Tongue (tissue), 3 donors: ENCODE measurements at places on chromosomes 2 and 18.

- no peak for DNase-seq
Observed at GRCh38 chr2:215967590-215968378, 45.6 kb downstream of the MREG start.

DNA sequence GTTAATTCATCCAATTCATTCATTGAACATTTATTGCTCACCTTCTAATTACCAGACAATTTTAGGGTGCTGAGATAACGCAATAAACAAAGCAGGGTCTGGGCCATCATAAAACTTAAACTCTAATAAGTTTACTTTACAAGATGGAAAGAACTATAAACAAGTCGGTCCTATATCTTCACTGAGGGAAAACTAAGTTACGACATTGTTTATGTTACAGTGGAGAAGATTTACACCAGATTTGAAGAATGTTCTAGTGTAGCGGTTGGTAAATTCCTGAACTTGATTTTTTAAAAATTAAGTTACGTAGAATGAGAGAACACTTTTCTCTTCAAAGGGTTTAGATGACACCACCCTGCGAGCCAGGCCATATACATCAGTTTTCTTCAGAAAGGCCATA is 20.7 kb upstream of the FRZB start:
- DNase-seq, result no peak

DNA sequence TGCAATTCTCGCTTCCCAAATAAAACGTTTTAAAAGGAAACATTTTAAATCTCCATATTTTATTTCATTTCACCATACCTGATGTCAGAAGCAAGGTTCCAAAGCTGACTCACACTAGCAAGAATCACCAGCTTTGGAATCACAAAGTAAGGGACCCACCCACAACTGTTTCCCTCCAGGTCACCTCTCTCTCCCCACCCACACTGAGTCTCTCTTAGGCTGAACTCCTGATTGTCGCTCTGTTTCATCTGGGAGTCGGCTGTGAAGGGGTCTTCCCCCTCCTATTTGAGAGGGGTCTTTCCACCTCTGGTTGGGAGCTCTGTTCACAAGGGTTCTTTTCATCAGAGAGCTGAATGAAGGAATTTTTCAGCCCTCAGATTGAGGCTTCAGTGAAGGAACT is 128.1 kb downstream of the L3MBTL4 start:
- no peak for DNase-seq

- no peak for DNase-seq
Observed at GRCh38 chr2:16911746-16912145, 246.1 kb upstream of the CYRIA start.

DNA sequence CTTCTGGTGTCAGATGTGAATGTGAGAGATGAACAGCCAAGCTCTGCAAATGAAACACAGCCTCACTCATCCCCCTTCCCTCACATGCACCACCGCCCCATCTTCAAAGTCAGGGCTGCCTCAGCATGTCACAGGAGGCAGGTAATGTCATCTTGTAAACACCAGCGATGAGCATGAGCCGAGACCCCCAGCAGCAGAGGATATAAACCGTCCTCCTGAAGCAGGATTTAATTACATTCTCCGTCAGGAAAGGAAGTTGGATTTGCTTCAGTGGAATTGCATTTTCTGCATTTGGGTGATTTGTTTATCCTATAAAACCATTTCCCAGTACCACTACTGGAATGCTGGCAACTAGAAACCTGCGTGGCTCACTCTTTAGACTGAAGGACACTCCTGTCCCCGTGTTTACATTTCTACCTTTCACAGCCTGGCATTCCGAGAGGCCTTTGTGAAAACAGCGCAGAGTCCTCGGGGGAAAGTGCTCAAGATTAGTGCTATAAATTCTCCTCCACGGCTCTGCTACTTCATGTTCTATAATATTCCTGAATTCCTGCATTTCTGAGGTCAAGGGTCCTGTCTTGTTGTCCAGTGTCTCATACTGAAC is 619.2 kb downstream of the IRS1 start:
- DNase-seq, result no peak

DNA sequence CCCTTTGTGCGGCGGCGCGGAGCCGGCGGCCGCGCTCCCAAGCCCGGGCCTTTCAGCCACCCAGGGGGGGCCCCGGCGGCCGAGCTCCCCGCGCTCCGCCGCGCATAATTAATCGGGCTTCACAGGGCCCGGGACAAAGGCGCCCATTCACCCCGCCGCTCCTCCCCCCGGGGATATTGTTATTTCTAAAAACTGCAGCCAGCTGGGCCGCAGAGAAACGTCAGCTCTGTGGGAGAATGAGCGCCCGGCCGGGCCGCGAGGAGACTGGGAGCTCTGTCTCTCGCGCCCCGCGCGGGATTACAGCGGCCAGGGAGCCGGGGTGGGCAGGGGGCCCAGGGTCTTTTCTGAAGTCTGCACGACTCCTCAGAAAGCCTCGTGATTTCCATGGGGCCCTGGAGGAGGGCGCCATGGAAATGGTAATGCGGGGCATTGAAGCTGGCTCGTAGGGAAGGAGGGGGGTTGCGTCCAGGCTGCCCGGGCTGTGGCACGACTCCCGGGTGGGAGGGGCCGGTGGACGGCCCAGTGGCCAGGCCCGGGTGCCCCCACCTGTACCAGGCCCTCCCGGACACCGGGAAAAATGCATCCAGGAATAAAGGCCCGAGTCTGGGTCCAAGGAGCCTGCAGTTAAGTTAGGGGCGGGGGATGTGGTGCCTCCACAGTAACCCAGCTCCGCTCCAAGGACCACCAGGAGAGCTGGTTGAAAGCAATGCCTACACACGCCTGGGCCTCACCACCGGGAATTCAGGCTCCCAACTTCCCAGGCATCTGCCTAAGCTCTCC is 125.3 kb downstream of the ZFP36L2 start:
- peak; percentile 82 for DNase-seq

DNA sequence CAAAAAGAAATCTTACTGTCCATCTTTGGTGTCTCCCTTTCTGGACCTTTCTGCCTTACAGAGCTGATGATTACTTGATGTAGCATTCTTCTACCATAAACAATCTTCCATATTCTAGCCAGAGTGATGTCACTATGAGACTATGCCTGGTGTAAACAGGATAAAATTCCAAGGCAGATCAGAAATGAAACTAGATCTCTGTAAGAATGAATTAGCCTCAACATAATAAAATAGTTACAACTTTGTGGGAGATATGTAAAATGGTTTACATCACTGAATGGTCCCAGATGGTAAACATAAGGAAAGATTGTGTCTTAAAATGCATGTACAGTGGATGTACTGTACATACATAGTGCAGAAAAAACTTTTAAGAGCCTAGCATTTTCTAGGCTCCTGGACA is 112.3 kb upstream of the ZNF521 start:
- peak; percentile 57 for DNase-seq

DNA sequence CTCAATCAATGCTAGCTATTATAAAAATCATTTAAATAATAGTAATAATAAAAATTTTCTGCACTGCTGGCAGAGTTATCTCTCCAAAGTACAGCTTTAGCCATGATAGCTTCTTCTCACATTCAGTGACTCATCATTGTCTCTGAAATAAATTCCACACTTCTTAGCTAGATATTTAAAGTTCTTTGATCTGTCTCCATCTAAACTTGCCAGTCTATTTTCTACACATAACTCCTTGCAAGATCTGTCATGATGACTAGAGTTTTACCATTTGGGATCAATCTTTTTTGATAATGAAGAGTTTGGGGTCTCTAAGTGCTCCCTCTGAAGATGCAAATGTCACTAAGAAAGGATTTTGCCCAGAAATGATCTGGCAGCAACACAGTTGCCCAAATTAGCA is 155.4 kb upstream of the LHCGR start:
- DNase-seq, result no peak

GRCh38 chr2:190846746-190847145 is 33.9 kb upstream of the GLS start:
- no peak for DNase-seq

DNA sequence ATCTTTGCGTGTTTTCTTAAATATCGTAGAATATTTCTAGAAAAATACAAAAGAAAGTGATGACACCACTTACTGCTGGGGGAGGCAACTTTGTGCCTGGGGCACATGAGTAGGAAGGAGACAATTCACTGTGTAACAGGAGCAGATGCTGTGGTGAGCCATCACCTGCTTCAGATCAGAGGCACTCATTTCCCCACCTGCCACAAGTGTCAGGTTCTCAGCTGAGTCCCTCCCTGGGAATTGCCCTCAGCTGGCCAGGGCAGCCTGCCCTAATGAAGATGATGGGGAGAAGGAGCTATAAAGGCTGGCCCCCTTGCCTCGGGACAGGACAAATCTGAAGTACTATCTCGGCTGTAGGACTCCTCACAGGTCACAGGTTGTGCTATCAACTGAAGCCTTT is 322.8 kb downstream of the STK39 start:
- DNase-seq, result no peak

- peak; percentile 48 for DNase-seq
Observed at GRCh38 chr2:23622966-23623675, 238.1 kb downstream of the KLHL29 start.

GRCh38 chr2:239695728-239696240 is 295.0 kb upstream of the HDAC4 start:
- DNase-seq, result no peak

- no peak for DNase-seq
Observed at GRCh38 chr2:69017835-69018234, 4.9 kb downstream of the ANTXR1 start.

- peak; percentile 74 for DNase-seq
Observed at GRCh38 chr2:209960676-209961630, 41.5 kb upstream of the RPE start.

DNA sequence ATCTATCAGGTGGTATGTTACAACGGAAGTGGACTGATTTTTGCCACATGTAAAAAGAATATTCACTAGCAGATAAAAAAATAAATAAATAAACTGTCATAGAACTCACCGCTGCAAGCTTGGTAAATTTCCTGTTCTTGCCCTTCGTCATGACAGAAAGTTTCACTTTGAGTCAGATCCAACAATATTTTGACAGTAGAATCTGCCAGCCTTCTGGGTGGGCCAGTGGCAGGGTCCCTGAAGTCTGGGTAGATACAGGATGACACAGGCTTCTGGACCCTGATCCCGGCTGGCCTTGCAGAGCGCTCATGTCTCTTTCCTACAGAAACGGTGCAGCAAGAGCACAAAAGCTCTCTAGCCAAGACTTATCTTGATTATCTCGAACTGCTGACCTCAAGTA is 97.8 kb upstream of the PMAIP1 start:
- DNase-seq, result no peak

DNA sequence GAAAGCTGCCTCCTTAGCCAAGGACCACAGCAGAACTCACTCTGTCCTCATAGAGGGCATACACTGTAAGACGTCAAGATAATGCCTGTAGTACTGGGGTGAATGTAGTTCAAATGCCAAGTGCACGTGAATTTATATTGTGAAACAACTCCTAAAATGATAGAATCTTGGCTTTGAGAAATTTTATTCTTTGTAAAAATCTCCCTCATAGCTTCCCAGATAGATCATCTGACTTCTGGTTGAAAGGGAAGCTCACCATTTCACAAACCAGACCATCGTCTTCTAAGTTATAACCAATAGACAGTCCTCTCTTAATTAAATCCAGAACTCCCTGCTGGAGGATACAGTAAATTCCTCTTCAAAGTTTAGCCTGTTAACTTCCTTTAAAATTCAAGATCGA is 110.9 kb upstream of the MSTN start:
- DNase-seq, result peak; percentile 25

DNA sequence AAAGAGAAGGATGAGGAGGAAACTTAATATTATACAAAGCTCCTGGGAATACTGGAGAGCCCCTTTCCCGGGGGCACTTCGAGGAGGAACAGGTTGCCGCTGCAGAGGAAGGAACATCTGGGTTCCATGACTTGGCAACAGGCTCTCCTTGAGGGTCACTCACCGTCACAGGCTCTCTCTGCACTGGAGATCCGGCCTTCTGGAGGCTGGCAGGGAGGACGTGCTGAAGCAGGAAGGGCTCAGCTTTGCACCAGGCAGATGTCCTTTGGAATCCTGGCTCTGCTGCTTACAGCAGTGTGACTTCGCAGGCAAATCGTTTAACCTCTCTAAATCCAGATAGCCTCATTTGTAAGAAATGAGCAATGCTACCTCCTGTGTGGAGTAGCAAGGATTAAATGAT is 2.9 kb upstream of the DPYSL5 start:
- no peak for DNase-seq

GRCh38 chr2:238169708-238170251 is 11.0 kb downstream of the ERFE start:
- DNase-seq, result peak; percentile 64

- peak; percentile 66 for DNase-seq
Observed at GRCh38 chr2:201813996-201814760, 7.8 kb downstream of the CDK15 start.

DNA sequence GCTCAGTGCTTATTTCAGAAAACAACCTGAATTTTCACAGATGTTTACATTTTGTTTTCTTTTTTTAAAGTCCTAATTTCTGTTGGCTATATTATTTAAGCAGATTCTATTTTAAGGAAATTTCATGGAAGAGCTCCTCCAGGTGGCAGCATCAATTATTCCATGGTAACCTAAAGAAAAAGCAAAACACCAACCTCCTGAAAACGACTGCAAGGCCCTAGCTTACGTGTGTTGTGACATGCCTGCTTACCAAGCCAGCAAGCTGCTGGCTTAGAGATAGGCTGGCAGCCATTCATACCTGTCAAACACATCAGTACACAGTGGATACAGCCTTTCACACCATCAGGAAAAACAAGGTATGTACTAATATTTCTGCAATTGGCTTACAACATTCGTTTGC is 64.9 kb downstream of the LPIN2 start:
- peak; percentile 67 for DNase-seq

GRCh38 chr2:16020389-16021008 is 80.1 kb downstream of the MYCN start:
- DNase-seq, result no peak

DNA sequence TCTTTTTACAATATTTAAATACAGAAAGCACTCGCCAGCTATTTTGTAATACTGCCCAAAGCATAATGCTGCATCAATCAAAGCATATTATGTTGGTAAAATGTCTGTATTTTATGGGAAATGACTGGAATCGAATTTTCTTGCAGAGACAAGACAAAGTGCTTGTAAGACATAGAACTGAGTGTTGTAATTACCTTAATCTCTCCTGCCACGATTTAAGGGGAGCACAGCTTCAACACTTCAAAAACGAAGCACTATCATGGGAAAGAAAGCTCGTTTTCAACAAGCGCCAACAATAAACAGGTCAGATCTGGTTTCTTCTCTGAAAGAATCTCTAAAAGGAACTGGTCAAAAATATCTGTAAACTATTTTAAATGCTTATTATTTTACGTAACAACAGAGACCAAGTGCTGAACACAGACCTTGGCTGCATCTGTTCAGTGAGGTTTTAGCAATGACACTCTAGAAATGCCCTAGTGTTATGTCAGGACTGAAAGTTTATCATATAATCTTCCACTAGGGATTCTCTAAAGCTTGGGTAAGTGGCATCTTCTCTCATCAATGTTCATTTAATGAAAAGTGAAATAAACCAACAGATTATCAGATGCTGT is 19.0 kb downstream of the RND3 start:
- DNase-seq, result no peak

DNA sequence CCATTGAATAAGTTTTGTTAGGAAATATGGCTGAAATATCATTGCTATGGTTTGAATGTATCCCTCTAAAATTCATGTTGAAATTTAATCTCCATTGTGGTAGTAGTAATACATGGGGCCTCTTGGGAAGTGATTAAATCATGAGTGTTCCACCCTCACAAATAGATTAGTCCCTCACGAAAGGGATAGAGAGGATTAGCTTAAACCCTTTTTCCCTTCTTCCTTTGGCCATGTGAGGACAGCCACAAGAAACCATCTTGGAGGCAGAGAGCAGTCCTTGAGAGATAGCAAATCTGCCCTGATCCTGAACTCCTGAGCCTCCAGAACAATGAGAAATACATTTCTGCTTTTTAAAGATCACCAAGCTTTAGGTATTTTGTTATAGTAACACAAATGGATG is 274.2 kb downstream of the CDH19 start:
- DNase-seq, result no peak

- no peak for DNase-seq
Observed at GRCh38 chr2:237196866-237197618, 111.4 kb downstream of the COPS8 start.
